Germinal center (tissue), 1 donor: ENCODE measurements at places on chromosomes 6 and 20.
A peak's percentile ranks its signal among the peaks of the same experiment; 100 is the strongest.

DNA sequence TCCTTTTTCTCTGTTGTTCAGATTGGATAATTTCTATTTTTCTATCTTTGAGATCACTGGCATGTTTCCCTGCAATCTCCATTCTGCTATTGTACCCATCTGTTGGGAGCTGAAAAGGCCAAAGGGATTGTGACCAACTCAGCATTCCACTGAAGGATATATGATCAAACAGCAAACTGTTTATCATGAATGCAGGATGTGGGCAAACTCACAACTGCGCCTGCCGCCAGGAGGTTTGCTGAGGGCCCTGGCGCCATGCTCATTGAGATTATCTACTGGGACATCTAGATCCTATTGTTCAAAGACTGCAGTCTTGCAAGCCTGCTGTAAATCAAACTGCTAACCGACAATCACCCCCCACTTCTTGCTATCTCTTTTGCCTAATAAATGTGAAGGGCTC lies 3.8 kb upstream of the FKBP1A start:
- no peak for DNase-seq

GRCh38 chr6:146642921-146643320 lies 44.1 kb downstream of the ADGB start:
- DNase-seq, result no peak

DNA sequence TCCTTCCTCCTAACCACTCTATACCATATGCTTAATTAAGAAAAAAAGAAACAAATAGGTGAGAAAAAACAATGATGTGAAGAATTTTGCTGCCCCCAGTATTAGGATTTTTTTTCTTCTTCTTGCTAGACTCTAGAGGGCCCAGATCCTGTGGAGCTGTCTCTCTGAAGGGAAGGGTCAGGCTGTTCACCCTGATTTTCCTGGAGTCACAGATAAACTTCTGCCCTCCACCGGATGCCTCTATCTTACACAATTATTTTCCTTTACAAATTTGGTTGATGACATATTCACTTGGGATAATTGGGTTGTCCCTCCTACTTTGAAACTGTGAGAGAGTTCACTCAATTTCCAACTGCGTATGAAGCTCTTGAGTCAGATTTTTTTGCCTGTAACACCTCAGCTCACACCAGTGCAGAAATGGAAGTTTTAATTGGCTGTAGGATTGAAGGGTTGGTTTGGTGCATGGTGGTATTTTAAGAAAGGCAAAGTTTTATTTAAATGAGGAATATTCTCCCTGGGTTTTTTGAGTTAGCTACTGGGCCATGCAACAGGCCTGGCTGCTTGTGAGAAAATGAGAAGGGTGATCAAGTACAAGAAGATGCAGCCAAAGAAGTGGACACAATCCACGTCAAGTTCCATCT lies 73.7 kb upstream of the ESR1 start:
- no peak for DNase-seq

DNA sequence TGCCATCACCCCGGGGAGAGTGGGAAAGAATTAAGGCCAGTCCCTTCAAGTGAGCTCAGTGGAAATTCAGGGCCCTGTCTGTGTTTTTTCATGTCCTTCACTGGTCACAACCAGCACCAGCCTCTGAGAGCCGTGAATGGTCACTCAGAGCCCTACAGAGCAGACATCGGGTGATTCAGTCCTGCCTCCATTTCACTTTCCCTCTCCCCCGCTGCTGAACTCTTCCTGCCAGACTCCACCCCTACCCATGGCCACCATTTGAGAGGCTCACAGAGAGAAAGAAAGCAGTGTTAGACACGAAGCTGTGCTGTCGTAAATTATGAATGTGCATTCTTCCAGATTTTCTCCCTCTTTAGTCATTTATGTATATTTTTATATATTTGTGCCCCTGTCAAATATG lies 5.4 kb downstream of the R3HDML start:
- no peak for DNase-seq

DNA sequence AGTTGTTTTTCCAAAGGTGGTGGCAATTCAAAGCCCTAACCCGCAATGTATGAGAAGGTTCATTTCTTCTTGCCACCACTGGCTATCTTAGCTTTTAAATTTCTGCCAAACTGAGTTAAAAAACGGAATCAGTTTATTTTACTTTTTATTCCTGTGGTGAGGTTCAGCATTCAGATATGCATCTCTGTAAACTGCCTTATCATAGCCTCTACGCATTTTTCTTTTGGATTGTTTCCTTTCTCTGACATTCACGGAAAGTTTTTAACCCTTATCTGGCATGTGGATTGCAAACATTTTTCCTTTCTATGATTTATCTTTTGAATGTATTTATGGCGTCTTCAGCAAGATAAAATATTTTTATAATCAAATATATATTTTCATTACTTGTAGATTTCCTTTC lies 37.7 kb downstream of the AK9 start:
- DNase-seq, result no peak

DNA sequence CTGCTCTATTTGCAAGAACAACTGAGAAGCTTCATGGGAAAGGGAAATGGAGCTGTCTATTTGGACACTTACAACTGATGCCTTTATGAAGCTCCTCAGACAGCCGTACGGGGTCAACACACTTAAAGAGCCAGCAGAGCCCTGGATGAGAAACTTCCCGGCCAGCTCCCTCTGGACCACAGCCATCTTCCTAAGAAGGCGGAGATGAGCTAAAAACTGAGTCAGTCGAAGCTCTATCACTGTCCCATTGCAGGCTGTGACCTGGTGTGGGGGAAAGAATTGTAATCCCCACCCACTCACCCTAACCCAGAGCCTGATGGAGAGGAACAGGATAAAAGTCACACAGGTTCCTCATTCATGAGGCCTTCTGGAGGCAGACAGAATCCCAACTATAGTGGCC lies 360.4 kb upstream of the JARID2 start:
- no peak for DNase-seq

GRCh38 chr6:4322846-4323309 lies 187.5 kb upstream of the ECI2 start:
- no peak for DNase-seq

DNA sequence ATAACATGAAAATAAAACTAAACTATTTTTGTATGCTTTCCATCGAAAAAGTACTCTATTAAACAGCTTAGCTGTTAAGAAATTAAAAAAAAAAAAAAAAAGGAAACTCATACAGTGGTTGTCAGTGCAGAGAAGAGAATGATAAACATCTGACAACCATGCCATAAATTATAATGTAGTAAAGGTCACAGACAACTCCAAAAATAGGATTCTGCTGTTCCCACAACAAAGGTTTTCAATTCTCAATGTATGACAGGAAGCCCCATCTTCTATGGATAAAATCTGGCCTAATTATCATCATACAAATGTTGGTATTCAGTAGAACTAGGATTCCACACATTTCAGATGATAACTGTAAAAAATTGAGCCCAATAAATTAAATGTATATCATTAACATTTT lies 5.0 kb downstream of the PLN start:
- no peak for DNase-seq

GRCh38 chr6:46291275-46291633 lies 120.5 kb upstream of the ENPP5 start:
- no peak for DNase-seq

DNA sequence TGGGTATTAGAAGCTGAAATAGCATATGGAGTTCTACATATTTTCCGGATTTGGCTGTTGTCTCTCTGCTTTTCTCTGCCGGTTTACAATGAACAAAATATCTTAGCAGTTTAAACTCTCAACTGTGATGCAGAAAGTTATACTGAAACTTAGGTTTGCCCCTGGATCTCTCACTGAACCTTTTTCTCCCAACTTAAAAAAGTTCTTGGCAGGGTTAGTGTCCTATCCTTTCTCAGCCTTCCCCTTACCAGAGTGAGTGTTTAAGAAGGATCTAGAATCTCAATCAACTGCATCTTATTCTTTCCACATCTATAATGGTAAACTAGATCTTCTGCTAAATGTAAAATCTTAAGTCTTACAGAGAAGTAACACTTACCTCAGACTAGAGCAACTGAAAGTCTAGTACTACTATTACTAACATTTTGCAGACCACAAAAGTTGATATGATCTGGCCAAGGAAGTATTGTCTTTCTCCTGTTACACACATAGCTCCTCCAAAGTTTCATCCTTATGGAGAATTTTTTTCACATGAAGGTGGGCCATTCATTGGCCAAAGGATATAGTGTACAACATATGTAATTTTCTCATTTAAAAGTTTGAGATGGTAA lies 392.3 kb upstream of the RUNX2 start:
- no peak for DNase-seq

- no peak for DNase-seq
Measured at GRCh38 chr20:3400260-3401155, 7.0 kb downstream of the DNAAF9 start.

GRCh38 chr6:89067796-89068195 lies 12.8 kb upstream of the PNRC1 start:
- no peak for DNase-seq

- DNase-seq, result no peak
Measured at GRCh38 chr6:116016846-116017545, 43.7 kb downstream of the FRK start.

- DNase-seq, result peak; percentile 18
Measured at GRCh38 chr6:28977341-28978132, 27.6 kb downstream of the ZNF311 start.

- DNase-seq, result no peak
Measured at GRCh38 chr20:36043892-36044515, 75.6 kb downstream of the CNBD2 start.

DNA sequence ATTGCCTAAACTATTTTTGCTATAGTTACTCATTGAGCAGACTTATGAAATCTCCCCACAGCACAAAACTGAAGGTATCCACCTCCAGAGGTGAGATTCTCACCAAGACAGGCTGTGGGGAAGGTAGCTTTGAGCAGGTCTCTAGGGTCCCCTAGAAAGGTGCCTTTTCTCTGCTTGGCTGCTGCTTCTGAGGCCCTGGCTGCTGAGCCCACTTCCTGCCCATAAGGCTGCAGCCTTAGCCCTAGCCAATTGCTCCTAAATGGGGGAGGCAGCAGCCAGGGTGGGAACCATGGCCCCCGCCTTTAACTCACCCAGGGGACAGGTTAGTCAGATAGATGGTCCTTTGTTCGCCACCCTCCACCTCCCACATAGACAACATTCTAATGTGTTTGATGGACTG lies 3.6 kb downstream of the NT5E start:
- DNase-seq, result no peak

DNA sequence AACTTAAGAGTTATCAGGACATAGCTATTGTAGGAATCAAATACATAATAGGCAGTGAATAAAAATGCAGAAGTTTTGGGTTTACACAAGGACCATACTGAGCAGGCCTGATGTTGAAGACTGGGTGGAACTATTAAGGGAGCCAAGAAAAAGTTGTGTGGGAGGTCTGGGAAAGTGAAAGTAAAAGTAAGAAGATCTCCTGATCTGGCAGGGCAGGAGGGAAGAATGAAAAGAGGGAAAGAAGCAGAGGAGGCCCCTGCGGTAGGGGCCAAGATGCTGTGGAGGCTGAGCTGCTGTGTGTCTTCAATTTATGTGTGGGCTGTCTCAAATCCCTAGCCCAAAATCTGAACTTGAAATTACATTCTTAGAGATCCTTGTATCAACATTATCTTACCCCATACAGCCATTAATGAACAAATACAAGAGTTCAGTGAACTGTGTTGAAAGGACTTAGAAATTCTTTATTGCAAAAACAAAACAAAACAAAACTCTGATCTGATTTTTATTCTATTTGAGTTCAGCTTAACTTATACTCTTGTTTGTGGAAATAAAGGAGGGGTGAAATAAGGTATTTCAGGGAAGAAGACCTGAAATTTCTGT lies 1183.8 kb downstream of the HACE1 start:
- DNase-seq, result no peak

- DNase-seq, result no peak
Measured at GRCh38 chr6:36559011-36559793, 11.9 kb upstream of the STK38 start.

DNA sequence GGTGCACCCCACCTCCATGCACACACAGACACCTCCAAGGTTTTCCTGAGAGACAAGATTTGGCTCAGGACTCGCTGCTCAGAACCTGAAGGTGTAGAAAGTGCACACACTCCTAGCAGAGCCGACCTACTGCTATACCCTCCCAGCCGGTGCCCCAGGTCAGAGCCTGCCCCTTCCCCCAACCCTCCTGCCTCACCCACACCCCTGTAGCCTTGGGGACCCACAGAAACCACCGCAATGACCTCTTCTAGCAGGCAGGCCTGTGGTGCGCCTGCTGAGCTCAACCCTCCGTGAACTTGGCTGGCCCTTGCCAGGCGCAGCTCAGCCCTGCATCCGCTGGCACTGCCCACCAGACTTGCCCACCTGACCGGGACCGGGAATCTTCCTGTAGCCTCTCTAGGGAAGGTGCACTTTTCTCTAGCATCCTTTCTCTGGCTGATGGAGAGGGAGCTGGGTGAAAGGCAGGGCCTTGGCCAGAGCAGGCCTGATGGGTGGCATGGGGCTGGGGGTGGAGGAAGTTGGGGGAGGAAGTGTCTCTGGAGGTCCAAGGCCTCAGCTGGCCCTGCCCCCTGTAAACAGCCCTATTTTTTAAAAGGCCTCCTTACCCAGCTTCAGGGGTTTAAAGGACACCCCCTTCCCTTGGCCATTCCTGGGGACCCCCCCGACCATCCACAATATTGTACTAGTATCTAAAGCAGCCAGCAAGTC lies 36.9 kb upstream of the SLCO4A1 start:
- DNase-seq, result peak; percentile 45

DNA sequence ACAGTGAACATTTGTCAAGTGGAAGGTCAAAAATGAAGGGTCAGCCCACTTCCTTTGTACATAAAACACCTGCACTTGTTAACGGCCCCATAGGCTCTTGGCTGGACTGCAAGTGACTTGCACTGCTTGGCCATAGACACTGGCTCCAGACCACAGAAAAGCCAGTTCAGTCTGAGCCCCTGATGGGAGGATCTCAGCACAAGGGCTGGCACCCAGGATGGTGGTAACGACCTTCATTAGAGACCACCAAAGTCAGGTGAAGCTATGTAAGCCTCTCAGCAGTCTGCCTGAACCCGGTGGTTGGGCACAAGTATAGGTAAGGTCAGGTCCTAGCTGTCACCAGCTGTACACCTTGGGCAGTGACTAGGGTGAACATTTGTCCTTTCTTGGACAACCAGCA lies 16.1 kb downstream of the PLAGL2 start:
- no peak for DNase-seq

GRCh38 chr20:17662333-17663039 lies 19.6 kb downstream of the RRBP1 start:
- DNase-seq, result no peak

DNA sequence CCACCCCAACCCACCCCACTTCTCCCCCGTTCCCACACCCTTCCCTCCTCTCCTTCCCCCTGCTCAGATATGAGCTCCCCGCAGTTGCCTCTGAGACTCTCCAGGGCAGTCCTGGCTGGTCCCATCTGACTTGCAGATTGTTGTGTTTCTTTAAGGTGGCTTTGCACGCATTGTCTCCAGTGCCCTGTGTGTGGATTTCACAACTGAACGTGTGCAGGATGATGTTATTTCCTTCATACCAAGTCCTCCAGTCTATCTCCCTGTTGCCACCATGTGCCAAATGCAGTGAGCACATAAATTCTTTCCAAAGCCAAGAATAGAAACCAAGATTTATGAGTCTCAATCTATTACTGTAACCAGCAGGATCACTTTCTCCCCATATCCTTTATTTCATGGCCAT lies 79.1 kb downstream of the TMEM242 start:
- no peak for DNase-seq

GRCh38 chr20:19969106-19969505 lies 48.1 kb upstream of the NAA20 start:
- DNase-seq, result no peak

- DNase-seq, result peak; percentile 71
Measured at GRCh38 chr6:149840345-149841075, 23.6 kb downstream of the LRP11 start.

GRCh38 chr6:3457710-3458602 lies 1.1 kb upstream of the SLC22A23 start:
- no peak for DNase-seq
